ENCODE measurements at places on chromosomes 11 and 22.

DNA sequence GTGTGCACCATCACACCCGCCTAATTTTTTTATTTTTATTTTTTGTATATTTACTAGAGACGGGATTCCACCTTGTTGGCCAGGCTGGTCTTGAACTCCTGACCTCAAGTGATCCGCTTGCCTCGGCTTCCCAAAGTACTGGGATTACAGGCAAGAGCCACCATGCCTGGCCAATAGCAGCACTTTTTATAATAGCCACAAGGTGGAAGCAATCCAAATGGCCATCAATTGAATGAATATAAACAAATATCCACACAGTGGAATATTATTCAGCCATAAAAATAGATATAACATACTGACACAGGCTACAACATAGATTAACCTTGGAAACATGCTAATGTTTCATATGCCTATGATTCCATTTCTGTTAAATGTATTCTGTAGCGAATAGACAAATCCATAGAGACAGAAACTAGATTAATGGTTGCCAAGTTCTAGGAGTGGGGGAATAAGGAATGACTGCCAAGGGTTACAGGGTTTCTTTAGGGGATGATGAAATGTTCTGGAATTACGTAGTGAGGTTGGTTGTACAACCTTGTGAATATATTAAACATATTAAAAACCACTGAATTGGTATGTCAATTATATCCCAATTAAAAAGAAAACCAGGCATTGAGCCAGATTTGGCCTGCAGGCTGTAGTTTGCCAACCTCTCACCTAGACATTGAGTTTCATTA lies 4.8 kb downstream of the VPS51 start:
- no peak for DNase-seq

- no peak for DNase-seq
These were observed 18.6 kb downstream of the PI4KA start for GRCh38 chr22:20839837-20840645.

- DNase-seq: no peak
These were observed 7.0 kb downstream of the OVOL1 start for GRCh38 chr11:65793625-65794400.

DNA sequence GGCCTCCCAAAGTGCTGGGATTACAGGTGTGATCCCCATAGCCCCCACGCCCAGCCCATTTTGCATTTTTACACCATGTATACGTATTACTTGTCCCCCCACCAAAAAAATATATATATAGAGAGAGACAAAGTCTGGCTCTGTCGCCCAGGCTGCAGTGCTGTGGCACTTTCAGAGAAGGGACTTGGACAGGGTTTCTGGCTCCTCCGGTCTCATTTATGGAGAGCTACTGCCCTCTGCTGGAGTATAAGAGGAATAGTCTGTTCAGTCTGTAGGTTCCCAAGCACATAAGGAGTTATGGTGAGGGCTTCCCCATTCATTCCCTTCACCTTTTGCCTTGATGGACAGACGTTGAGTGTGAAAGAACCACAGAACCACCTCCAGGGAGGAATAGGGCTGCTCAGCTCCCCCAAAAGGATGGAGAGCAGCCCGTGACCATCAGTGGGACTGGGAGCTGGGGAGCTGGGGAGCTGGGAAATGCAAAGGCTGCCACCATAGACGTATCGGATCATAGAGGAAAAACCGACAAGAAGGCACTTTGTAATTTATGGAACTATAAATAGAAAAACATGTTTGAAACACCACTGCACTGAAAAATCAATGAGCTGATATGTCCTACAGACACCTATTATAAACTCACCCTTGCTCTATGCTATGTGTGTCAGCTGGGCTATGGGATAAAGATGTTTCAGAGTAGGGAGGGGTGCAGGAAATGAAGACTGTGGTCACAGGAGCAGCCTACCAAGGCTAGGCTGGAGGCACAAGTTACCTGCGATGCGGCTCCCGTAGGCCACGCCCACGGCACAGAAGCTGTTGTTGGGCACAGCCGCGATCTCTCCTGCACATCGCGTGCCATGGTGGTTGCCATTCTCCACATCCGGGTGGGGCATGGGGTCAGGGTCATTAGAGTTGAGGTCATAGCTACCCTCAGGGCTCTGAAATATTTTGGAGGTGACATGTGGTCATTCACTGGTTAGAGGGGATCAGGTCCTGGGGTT lies 5.2 kb downstream of the PCSK7 start:
- no peak for DNase-seq
